ENCODE measurements at places on chromosomes 12 and 14.

DNA sequence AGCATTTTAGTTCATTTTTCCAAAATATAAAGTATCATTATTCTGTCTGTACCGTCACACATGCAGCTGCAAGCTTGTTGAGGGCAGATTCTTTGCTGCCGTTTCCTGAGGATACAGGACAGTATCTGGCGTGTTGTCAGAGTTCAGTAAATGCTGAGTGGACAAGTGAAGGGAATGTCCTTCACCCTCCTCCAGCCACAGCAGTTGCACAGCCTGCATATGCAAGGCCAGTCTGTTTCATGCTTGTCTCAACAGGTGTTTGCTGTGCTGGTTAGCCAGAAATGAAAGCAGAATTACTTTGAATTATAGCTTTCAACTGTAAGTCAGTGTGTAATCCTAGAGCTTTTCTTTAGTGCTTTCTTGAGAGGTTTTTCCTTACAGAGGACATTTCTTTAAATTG is 36.5 kb downstream of the TDP1 start:
- no peak for DNase-seq

DNA sequence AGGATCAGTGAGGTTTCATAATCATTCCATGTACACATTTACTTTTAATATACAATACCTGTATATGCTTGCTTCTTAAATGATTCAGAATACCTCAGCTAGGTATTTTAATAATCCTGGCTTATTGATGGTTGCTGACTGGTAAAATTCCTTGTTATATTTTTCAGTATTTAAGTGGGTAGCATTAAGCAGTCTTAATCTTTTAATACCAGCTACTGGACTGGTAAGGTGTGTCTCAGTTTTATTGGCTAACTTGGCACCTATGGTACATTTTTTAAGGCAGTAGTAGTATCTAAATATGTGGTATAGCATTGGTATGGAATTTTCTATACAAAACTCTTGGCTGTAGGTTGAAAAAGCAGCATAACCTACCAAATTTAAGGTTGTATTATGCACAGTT is 96.6 kb downstream of the RAD52 start:
- DNase-seq = no peak

DNA sequence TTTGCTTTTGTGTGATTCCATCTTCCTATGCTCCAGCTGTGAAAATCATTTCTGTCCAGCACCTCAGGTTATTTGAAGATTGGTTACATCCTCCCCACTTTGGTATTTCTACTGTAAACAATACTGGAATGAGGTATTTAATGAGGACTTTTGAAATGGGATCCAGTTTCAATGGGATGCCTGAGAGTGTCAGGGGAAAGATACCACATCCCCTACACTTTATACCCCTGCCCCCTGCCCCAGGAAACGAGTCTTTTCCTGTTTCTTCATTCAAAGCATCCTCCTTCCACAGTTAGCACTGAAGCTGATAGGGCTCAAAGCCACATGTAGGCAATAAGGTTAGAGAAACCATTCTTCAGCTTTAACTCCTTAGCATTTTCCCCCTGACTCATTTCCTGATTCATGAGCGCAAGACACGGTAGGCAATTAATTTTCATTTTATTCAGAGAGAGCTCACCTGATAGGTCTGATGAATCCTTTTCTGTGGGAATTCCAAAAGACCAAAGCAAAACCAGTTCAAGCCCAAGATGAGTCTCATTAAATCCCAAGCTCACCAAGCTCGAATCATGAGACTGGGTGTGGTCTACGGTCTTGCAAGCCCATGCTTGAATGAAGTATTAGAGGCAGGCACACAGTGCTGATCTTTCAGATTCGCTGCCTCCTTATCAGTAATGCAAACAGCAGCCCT is 143.6 kb upstream of the CRY1 start:
- DNase-seq = peak; percentile 5

DNA sequence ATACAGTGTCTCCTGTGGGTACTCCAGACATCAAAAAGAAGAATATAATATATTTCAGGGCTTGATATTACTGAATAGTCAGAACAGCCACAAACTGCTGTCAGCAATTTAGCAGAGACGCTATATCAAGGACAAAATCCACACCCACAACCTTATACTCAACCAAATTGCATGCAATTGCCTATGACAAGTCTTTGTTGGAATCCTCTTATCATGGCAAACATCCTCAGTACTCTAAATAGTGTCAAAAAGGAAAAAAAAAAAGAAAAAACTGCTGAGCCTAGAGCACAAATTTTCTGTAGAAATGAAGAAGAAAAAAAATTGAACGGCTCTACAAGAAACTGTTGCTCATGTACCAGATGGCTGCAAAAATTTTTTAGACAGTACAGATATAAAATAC is 485.7 kb downstream of the TMTC2 start:
- no peak for DNase-seq

GRCh38 chr12:15558915-15559528 is 230.2 kb downstream of the EPS8 start:
- no peak for DNase-seq

DNA sequence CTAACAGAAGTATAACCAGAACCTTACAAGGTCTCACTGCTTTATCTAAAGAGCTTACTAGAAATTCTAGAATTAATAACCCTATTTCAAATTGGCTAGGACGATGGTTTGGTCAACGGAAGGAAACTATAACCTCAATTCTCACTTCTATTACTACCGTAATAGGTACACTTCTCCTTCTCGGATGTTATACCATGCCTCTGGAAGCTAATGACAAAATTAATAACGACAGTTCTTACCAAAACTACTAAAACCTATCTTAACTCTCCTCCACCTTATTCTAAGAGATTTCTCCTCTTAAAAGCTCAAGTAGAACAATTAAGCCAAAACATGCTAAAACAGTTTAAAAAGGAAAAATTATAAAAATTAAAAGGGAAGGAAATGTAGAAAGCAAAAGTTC is 23.7 kb upstream of the UBC start:
- DNase-seq = no peak

- no peak for DNase-seq
These were observed 124.2 kb downstream of the CACNA1C start for GRCh38 chr12:2177003-2177402.

- peak; percentile 85 for DNase-seq
These were observed 40.9 kb upstream of the CAPRIN2 start for GRCh38 chr12:30795410-30796312.

GRCh38 chr14:105337966-105338741 is 23.6 kb downstream of the PACS2 start:
- DNase-seq = peak; percentile 49

DNA sequence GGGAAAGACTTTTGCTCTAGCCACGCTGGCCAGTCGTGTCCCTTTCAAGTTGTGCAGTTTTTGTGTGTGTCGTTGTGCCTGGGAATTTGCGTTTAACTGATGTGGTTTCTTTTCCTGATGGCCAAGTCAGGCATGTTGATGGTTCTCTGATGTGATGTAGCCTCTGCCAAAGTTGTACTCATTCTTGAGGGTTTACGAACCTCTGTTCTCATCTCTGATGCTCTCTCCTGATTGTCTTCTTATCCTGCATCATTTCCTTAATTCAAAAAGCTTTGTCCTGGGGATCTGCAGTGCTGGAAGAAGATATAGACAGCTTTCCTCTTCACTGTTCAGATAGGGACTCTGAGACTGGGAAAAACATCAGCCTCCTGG is 25.4 kb downstream of the CD9 start:
- DNase-seq = no peak

DNA sequence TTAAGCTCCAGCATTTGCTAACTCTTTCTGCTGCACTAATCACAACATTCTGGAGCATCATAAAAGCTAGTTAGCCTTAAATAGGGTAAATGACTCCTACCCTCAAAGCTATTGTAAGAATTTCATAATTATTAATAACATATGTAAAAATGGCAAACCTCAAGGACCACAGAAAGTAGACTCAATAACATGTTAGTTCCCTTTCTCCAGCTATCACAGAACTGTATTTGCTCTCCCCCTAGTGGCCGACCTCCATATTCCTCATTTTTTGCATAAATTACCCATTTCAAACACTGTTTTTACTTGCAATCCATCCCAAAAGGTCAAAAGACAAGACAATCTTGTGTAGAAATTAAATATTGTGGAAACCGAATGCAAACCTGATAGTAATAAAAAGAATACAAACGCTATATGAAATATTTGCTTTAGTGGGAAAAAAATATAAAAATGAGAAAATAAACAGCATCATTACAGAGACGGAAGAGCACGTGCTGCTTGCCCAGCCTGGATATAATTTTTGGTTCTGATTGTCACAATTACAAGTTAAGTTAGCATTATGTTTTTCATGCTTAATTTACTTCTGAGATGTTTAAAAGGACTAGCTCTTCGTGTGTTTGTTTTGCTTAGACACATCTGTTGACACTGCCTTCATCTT is 97.9 kb downstream of the RERGL start:
- DNase-seq = peak; percentile 69

DNA sequence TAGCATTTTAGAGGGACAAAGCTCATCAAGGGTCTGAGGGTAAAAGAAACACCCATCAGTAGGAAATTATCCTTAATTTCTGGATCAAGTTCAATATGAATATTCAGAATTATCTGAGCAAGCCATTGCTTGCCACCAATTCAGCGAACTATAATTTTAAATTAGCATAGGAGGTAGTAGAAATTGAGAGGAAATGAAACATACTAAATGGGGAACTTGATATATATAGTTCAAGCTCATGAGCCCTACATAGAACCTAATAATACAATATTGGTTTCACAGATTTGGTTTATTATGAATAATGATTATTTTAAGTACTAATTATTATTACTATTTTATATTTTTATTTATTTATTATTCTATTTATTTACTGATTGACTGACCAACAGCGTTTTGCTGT is 42.1 kb upstream of the GXYLT1 start:
- no peak for DNase-seq

GRCh38 chr14:80080601-80081000 is 130.7 kb downstream of the DIO2 start:
- no peak for DNase-seq

GRCh38 chr14:93010522-93011140 is 87.7 kb downstream of the CHGA start:
- DNase-seq = peak; percentile 22

GRCh38 chr12:18146363-18146762 is 56.4 kb upstream of the RERGL start:
- DNase-seq = peak; percentile 69

DNA sequence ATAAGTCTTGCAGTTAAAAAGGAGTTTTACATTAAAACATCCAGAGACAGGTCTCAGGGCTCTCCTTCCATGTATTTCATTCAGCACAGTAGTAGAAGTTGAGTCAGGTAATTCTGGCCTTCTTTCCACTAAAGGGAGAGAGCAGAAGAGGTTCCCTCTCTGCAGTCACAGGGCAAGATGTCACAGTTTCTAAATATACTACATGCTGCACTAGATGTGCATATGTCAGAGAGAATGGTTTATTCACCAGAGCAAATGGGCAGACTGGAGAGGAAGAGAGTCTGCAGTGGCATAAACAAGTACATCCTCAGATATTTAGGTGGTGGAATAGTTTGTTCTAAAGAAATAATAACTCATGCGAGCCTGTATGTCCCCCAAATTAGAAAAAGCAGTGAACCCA is 132.0 kb downstream of the KICS2 start:
- DNase-seq = no peak

DNA sequence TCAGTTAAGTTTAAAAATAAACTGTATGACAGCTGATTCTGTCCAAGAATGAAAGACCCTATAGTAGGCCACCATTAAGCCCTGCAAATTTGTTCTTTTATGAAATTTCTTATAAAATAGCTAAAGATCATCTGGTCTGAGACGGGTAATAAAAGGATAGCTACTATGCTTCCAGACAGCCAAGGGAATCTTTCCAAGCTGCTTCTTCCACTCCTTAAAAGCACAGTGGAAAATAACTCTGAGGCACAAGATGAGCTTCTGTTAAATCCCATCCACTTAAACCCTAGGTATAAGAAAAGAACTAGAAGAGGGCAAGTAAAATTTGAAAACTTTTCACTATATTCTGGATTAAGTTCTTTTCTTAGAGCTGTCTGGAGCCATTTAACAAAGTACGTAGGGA is 194.3 kb downstream of the CAPZA3 start:
- DNase-seq = no peak

GRCh38 chr12:77070800-77071449 is 5.6 kb upstream of the E2F7 start:
- no peak for DNase-seq

- DNase-seq = no peak
These were observed 17.4 kb downstream of the CDKN1B start for GRCh38 chr12:12734561-12735071.

DNA sequence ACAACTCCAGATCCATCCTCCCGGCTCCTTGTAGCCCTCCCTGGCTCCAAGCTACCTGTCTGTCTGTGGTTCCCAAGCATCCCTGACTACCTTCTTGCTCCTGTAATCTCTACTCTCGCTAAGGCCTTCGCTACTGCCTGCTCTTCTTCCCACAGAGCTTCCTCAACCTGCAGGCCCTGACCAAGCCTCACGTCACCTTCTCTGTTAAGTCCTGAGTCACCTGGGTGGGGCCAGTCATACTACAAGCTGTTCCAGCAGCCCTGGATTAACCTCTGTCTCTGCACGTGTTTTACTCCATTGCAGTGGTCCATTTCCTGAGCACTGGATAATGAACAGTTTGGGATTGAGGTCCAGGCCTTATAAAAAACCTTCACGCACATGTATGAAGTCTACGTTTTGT is 770.7 kb downstream of the BCL11B start:
- no peak for DNase-seq

- peak; percentile 91 for DNase-seq
These were observed 393 bp downstream of the ORMDL2 start for GRCh38 chr12:55818140-55818728.

DNA sequence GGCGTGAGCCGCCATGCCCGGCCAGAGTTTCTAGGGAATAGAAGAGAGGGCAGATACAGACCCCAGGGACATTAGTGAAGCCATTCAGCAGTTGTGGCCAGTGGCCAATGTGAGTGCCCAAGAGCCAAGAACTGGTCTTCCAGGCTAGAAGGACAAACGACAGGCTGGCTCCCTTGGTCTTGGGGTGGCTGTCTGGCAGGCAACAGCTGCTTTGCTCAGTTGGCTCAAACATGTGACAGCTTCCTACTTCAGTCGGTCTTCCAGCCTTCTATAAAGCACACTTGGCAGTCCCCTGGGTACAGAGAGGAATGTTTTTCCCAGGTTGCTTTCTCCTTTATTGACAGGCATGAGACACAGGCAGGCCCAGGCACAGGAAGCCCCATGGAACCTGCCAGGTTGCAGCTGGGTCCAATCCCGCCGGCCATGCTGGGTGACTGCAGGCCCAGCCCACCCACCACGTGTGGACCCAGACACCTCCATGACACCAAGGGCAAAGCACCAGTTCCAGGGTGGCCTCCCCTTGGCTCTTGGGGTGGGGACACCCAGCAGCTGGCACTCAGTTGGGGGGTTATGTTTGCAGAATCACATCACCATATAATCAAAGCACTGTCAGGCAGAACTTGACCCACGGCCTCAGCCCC is 15.4 kb downstream of the CHGA start:
- DNase-seq = no peak

DNA sequence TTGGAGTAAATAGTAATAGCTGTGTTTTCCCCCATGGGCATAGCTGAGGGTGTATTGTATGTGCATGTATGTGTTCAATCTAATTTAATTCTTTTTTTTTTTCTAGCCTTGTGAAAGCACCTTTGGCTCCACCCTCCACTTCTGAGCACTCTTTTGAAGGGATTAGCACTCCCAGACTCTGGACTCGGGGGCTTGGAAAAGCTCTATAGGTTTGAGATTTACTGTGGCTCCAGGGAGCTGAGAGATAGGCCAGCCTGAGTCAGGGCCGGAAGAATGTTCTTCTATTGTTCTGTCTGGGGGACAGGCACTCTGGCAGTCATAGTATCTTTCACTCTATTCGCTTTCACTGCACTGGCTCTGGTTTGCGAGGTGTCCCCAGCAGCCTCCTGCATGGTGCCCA is 540.0 kb upstream of the TBX3 start:
- no peak for DNase-seq

GRCh38 chr14:68932686-68933085 is 46.4 kb downstream of the ACTN1 start:
- peak; percentile 53 for DNase-seq

Measured in hematopoietic multipotent progenitor cell treated with erythropoietin and hydrocortisone succinate and interleukin-3 and kit ligand, for 4 days (in vitro differentiated cells).